ENCODE measurements at places on chromosomes 2 and 18. TPM values are rescaled to one million over a fixed set of nuclear protein-coding genes. Genes with fewer than 3 reads are reported as not detected.

- no peak for DNase-seq
Observed at GRCh38 chr18:36608107-36608506, 220.7 kb downstream of the TPGS2 start.

GRCh38 chr2:154161286-154161685, 289.6 kb downstream of the GALNT13 start:
- DNase-seq: no peak

DNA sequence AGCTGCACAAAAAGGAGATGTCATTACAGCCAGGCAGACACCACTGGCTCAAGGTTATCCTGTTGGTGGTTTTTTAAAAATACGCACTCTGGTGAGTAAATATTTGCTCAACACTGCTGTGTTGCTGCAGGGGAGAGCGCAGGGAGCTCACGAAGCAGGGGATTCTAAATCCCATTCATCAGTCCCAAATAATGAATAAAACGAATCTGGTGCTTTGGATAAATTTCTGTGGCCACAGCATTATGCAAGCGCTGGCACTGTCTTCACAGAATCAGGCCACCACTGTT, 256.2 kb downstream of the HDAC4 start:
- DNase-seq: no peak

GRCh38 chr2:85994897-85995647, 106.3 kb upstream of the ST3GAL5 start:
- no peak for DNase-seq

- DNase-seq: no peak
Observed at GRCh38 chr2:221635949-221636348, 63.8 kb upstream of the EPHA4 start.

DNA sequence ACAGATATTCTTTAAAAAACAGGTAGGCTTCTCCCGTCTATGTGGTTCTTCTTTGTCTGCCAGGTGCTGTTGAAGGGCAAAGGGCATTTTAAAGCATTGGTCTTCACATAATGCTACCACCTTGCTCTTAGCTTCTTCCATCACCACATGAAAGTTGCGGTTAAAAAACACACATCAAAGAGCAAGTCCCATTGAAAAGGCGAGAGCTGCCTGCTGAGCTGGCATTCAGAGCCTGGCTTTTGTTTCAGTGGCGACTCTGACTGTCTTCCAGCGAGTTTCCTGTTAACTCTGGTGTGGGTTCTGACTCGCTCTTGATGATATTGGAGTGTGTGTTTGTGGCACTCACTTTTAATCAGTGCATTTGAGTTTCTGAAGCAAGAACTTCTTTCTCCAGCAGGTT, 624.9 kb upstream of the FANCL start:
- no peak for DNase-seq

- DNase-seq: no peak
Observed at GRCh38 chr2:53715568-53715967, 52.0 kb upstream of the CHAC2 start.

DNA sequence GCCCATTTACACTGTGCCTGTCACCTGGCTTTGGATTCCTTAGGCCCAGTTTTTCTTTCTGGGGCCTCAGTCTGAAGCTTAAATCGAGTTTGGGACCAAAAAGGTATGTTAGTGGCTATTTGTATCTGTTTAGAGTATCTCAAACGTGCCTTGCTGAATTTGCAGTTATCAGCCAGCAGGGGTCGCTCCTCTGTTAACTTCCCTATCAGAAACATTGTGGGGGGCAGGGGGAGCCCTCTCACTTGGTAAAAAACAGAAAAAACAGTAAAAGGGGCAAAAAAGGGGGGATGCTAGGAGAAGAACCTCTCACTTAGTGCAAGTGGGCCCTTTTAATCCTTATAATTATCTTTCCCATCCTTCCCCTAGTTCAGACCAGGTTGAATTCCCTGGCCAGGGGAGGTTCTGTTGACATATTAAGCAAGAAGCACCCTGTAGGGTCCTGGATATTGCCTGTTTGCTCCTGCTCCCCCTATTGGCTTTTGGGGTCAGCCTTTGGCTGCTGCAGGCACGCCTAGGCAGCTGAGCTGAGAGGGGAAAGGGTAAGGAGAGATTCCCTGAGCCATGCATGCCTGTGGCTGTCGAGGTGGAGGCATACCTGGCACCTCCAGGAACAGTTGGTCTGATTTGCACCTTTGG, 8.8 kb upstream of the IFIH1 start:
- no peak for DNase-seq

- no peak for DNase-seq
Observed at GRCh38 chr2:103222969-103223368, 461.1 kb downstream of the TMEM182 start.

- DNase-seq: no peak
Observed at GRCh38 chr2:154960802-154961583, 262.5 kb downstream of the KCNJ3 start.

GRCh38 chr2:36238106-36238505, 117.5 kb upstream of the CRIM1 start:
- no peak for DNase-seq

- peak; percentile 12 for DNase-seq
Observed at GRCh38 chr2:202171241-202171825, 67.1 kb downstream of the SUMO1 start.

- no peak for DNase-seq
Observed at GRCh38 chr2:56985609-56986008, 801.8 kb downstream of the CCDC85A start.

Gene LOXL3
- total RNA-seq: 1.5 TPM

Gene HOXD10
- total RNA-seq: 1.0 TPM

Gene UGT1A3
- total RNA-seq: 2.0 TPM

Gene CXCR2
- total RNA-seq: 0.18 TPM
